ENCODE measurements at places on chromosomes 11 and 22. TPM values are rescaled to one million over a fixed set of nuclear protein-coding genes. Genes with fewer than 3 reads are reported as not detected.

- H3K27me3 ChIP-seq, result no peaks in the 10 kb centered on the region
- H3K4me3 ChIP-seq, result no peak overlapping the region
These were observed 5.9 kb upstream of the ADORA2A start for GRCh38 chr22:24421428-24421931.

GRCh38 chr11:2933375-2934020 is 4.3 kb upstream of the PHLDA2 start:
- no peak overlapping the region for H3K4me3 ChIP-seq
- H3K4me1 ChIP-seq, result no peaks in the 10 kb centered on the region
- no peak for DNase-seq
- H3K27me3 ChIP-seq, result no peaks in the 10 kb centered on the region
- no peaks in the 10 kb centered on the region for H3K36me3 ChIP-seq
- no peak overlapping the region for H3K27ac ChIP-seq

PARVB gene
- total RNA-seq, result 28.4 TPM

GRAMD1B gene
- 27.2 TPM for total RNA-seq

DNA sequence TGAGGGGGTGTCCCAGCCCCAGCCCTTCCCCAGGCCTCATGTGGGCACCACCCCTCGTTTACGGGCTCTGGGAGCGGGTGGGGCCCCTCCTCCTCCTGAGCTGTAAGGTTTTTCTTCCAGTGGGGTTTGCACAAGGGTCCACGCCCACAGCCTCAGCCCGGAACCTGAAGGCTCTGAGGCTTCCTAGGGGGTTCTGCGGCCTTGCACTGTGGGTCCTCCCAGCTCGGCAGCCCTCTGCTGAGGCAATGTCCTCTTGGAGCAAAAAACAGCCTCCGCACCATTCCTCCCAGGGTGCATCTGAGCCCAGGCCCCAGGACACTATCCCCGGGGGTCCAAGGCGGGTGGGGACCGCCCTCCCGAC is 14.1 kb downstream of the H19 start:
- H3K36me3 ChIP-seq, result no peaks in the 10 kb centered on the region
- H3K27me3 ChIP-seq, result no peaks in the 10 kb centered on the region
- H3K4me1 ChIP-seq, result no peaks in the 10 kb centered on the region
- H3K27ac ChIP-seq, result no peak overlapping the region

SEC14L2 gene
- total RNA-seq, result 31.1 TPM

- DNase-seq, result no peak
- no peaks in the 10 kb centered on the region for H3K36me3 ChIP-seq
- H3K27ac ChIP-seq, result no peak overlapping the region
- H3K4me3 ChIP-seq, result no peak overlapping the region
These were observed 197.3 kb upstream of the FOLH1 start for GRCh38 chr11:49405743-49406142.

APOBEC3G gene
- total RNA-seq, result 17.7 TPM

- no peak overlapping the region for H3K27ac ChIP-seq
- no peak overlapping the region for H3K4me3 ChIP-seq
- no peak for DNase-seq
- no peaks in the 10 kb centered on the region for H3K4me1 ChIP-seq
These were observed 46.6 kb downstream of the BMAL1 start for GRCh38 chr11:13324141-13324540.

DNA sequence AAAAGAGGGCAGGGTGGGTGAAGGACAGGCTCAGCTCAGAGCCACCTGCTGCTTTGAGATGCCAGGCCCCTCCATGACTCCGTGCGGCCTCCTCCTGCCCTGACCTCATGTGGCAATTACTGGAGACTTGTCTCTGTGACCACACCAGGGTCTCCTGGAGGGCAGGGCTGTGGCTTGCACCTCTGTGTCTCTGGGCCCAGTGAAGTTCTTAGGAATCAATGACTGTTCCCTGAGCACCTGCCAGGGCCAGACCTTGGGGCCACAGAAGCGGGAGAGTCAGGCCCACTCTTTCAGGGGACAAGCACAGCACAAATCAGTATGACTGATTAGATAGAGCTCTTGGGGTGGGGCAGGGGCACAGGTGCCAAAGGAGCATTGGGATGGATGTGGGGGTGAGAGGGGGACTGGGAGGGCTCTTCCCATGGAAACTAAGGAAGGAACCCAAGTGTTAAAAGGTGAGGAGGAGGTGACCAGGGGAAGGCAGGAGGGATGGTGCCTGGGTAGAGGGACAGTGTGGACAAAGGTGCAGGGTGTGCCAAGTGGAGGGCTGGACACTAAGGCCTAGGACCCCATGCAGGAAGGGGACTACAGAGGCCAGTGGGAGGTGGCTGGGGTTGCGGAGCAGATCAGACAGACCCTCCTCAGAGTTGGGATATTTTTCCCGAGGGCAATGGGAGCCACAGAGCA is 77.3 kb upstream of the SHISAL1 start:
- no peak overlapping the region for H3K4me3 ChIP-seq
- H3K4me1 ChIP-seq, result no peaks in the 10 kb centered on the region
- no peaks in the 10 kb centered on the region for H3K36me3 ChIP-seq
- no peak overlapping the region for H3K27ac ChIP-seq
- no peaks in the 10 kb centered on the region for H3K27me3 ChIP-seq

DNA sequence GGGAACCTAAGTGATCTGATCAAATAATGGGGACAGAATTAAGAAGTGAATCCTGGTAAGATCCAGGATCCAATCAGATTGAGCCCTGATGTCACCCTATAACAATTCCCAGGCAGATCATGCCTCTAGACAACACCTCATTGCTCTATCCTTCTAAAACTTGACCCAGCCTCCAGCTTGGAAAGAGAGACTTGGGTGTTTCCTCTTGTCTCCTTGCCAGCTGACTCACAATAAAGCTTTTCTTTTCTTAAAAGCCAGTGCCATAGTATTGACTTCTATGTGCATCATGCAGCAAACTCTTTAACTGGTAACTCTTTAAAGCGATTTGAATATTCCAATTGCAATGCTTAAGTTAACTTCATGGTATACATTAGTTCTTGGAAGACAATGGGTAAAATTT is 109.6 kb upstream of the CHORDC1 start:
- H3K36me3 ChIP-seq, result no peaks in the 10 kb centered on the region
- DNase-seq, result no peak
- no peak overlapping the region for H3K4me3 ChIP-seq
- H3K27ac ChIP-seq, result no peak overlapping the region
- no peaks in the 10 kb centered on the region for H3K27me3 ChIP-seq

OR5T1 gene
- total RNA-seq, result not detected

DNA sequence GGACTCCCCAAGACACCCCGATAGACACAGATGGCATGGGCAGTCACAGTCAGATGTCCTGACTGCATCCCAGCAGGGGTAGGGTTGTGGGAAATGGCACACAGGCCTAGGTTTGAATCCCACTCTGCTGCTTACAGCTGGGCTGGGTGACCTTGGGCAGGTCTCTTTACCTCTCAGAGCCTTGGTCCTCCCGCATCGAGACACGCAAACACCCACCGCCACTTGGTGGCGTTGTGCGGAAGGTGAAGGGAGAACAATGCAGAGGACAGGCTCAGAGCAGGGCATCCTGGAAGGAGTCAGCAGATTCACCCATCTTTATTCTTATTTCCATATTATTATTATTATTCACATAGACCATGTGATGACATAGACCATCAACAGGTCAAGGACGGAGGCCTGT is 140.5 kb downstream of the MIAT start:
- H3K4me3 ChIP-seq, result no peak overlapping the region
- H3K27ac ChIP-seq, result no peak overlapping the region
- H3K4me1 ChIP-seq, result no peaks in the 10 kb centered on the region
- H3K36me3 ChIP-seq, result no peaks in the 10 kb centered on the region
- no peaks in the 10 kb centered on the region for H3K27me3 ChIP-seq

- H3K36me3 ChIP-seq, result no peaks in the 10 kb centered on the region
- DNase-seq, result no peak
- H3K27ac ChIP-seq, result no peak overlapping the region
- no peak overlapping the region for H3K4me3 ChIP-seq
These were observed 90.7 kb downstream of the APOL5 start for GRCh38 chr22:35808377-35808776.

SLC5A1 gene
- total RNA-seq, result 4.8 TPM

- peaks cover 7% of the 10 kb centered on the region for H3K4me1 ChIP-seq
- peak; percentile 49 for DNase-seq
- H3K27ac ChIP-seq, result peak overlapping the region; percentile 91
These were observed 10.8 kb upstream of the LDHA start for GRCh38 chr11:18383388-18384156.

KRTAP5-1 gene
- not detected for total RNA-seq

All from prostate gland (tissue), 2 donors.